ENCODE measurements at places on chromosomes 4 and X.

DNA sequence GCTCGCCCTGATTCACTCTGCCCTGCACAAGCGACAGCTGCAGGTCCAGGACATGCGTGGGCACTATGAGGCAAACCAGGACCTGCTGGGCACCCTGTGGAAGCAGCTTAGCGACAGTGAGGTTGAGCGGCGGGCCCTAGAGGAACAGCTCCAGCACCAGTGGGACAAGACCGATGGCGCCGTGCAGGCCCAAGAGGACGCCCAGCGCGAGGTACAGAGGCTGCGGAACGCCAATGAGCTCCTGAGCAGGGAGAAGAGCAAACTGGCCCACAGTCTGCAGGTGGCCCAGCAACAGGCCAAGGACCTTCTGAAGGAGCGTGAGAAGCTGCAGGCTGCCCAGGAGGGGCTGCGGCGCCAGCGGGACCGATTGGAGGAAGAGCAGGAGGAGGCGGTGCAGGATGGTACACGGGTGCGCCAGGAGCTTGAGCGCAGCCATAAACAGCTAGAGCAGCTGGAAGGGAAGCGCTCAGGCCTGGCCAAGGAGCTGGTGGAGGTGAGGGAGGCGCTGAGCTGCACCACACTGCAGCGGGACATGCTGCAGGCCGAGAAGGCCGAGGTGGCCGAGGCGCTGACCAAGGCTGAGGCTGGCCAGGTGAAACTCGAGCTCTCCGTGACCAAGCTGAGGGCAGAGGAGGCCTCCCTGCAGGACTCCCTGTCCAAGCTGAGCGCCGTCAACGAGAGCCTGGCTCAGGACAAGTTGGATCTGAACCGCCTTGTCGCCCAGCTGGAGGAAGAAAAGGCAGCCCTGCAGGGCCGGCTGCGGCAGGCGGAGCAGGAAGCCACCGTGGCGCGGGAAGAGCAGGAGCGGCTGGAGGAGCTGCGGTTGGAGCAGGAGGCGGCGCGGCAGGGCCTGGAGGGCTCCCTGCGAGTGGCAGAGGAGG is 12.8 kb downstream of the SMIM10L2A start:
- no peak for DNase-seq

- no peak for DNase-seq
Observed at GRCh38 chrX:13786048-13786447, 30.8 kb downstream of the GPM6B start.

DNA sequence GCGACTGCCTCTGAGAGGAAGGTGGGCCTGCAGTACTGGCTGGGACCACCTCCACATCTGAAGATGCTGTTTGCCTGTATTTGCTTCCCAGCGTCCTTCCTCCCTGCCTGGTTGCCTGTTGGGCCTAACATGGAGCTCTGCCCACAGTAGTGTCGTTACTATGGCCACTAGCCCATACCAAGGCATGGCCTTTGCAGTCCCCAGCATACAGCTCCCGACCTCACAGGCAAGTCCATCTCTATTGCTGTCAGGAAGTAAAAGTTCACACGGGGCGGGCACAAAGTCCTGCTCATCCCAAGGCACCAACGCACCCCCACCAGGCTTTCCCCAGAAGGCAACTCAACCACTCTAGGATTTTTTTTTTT is 71.6 kb downstream of the MAML3 start:
- DNase-seq = no peak

GRCh38 chr4:175540732-175541131 is 271.3 kb downstream of the GPM6A start:
- DNase-seq = no peak

GRCh38 chr4:185217408-185217975 is 8.1 kb downstream of the SNX25 start:
- no peak for DNase-seq

GRCh38 chr4:170671171-170671570 is 581.4 kb upstream of the AADAT start:
- DNase-seq = no peak

All from LoVo (cell line).